CMK (cell line): ENCODE measurements at places on chromosomes 4 and X.
A peak's percentile ranks its signal among the peaks of the same experiment; 100 is the strongest.

GRCh38 chr4:102213031-102213430 lies 132.3 kb downstream of the SLC39A8 start:
- DNase-seq: no peak

GRCh38 chr4:188596021-188596420 lies 456.8 kb downstream of the TRIML1 start:
- no peak for DNase-seq

GRCh38 chr4:185779517-185779916 lies 32.5 kb downstream of the SORBS2 start:
- DNase-seq: no peak

GRCh38 chr4:158020734-158021346 lies 152.0 kb downstream of the GASK1B start:
- DNase-seq: no peak

DNA sequence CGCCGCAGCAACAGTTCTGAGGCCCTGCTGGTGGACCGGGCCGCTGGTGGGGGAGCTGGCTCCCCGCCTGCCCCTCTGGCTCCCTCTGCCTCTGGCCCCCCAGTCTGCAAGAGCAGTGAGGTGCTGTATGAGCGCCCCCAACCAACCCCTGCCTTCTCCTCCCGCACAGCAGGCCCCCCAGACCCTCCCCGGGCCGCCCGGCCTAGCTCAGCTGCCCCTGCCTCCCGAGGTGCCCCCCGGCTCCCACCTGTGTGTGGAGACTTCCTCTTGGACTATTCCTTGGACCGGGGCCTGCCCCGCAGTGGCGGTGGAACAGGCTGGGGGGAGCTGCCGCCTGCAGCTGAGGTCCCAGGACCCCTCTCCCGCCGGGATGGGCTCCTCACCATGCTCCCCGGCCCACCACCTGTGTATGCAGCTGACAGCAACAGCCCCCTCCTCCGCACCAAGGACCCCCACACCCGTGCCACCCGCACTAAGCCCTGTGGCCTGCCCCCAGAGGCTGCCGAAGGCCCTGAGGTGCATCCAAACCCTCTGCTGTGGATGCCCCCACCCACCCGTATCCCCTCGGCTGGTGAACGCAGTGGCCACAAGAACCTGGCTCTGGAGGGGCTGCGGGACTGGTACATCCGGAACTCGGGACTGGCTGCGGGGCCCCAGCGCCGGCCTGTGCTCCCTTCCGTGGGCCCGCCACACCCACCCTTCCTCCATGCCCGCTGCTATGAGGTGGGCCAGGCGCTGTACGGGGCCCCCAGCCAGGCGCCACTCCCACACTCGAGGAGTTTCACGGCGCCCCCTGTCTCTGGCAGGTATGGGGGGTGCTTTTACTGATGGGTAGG lies 6.3 kb downstream of the PRAF2 start:
- no peak for DNase-seq

DNA sequence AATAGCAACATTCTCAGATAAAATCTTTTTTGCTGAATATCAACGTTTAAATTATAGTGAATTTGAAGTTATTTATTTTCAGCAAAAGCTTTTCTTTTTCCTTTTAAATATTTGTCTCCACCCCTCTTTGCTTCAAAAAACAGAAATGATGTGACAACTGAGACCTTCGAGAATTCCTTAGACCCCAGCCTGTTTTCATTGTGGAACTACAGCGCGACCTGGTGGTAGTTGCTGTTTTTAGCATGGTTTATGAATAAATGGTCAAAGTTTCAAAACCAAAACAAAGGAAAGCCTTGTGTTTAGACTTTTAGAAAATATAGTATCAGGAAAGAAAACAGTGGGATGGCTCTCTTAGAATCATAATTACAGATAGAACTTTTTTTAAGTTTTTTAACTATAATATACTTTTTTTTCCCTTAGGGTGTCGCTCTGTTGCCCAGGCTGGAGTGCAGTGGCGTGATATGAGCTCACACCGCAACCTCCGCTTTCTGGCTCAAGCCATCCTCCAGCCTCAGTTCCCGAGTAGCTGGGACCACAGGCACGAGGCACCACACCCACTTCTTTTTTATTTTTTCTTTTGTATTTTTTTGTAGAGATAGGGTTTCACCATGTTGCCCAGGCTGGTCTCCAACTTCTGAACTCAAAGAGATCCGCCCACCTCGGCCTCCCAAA lies 26.8 kb upstream of the TMEM184C start:
- DNase-seq: no peak

DNA sequence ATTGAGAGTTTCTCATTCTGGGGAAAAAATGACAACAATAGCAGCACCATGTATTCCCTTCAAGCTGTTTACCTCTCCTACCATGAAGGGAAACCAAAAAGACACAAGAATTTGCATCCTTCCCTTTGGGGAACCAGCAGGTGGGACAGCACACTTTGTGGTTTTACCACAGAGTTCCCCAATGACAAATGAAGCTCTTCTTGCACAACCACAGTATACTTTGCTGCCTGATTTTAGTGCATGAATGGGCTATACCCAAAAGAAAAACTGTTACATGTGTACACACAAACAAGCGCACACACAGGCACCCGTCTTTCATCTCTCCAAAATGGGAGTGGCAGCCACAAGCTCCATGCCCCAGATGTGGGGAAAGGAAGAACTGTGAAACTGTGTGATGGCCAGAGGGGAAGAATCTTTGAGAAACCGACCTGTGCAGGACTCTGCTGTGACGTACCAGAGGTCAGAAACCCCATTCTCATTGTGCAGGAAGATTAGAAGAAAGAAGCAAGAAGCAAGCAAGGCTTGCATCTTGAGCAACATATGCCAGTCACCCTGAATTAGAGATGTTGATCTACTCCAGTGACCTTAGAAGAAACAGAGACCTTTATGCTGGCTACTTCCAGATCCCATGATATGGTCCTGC lies 2.7 kb upstream of the MAML3 start:
- DNase-seq: no peak

DNA sequence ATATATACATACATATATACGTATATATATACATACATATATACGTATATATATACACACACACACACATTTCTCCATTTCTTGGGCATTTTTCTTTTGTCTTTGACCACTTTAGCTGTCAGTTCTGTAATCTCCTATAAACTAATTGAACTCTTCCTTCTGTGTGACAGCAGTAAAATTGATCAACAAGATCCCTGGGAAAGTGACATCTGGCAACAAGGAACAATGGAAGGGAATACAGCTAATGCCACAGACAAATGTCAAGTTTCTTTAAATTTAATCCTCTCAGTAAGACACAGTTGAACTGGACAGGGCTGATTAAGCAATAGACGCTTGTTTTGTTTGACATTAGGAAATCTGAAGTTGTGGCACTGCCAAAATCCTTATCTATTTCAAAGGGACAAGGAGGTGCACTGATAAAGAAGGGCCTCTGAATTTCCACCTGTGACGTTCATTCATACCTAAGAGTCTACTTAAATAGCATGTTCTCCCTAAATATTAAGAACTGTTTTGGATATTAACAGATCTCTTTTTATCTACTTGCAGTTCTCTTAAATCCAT lies 126.9 kb downstream of the RNF150 start:
- DNase-seq: no peak

GRCh38 chr4:70533211-70533610 lies 14.8 kb downstream of the AMTN start:
- no peak for DNase-seq

DNA sequence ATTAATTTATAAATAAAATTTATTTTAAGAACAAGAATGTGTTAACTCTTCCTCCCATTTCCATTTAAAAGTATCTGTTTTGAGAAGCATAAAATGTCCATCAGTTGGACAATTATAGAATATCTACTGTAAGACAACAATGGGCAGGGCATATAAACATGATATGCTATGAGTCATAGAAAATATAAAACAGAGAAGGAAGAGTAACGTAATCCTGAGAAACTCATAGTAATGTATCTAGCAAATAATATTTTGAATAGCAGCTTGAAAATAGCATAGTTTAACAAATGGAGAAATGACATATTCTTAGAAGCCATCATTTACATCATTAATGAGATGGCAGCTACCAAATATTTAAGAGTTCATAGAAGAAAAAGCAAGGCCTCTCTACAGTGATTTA lies 820.3 kb upstream of the PCDH10 start:
- DNase-seq: no peak

GRCh38 chr4:79206660-79207059 lies 119.2 kb downstream of the NAA11 start:
- DNase-seq: no peak

DNA sequence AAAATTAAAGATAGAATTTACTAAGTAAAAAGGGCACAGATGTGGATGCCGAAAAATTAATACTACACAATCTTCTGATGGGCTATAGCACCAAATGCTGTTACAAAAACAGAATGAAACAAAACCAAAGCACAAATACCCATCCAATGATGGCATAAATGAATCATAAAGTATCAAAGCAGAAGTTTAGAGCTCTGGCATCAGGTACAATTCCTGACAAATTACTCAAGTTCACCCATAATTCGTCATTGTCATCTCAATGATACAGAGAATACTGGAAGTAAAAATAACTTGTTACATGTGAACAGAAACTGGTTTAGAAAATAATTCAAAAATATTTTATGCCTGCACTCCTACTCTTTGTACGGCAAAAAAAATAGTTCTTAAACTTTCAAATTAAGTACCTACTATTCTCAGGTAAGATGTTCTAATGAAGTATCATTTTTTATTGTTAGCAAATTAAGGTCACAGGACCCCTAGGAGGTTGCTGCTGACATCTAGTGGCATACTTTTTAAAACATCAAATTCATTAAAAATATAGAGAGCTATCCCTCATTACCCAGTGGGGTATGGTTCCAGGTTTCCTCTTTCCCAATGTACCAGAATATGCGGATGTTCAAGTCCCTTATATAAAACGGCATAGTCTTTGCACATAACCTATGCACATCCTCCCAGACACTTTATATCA lies 126.1 kb downstream of the INPP4B start:
- no peak for DNase-seq

- no peak for DNase-seq
These were observed 24.4 kb upstream of the CCNI start for GRCh38 chr4:77100234-77100633.

GRCh38 chr4:133147921-133148689 lies 989 bp upstream of the PCDH10 start:
- no peak for DNase-seq

DNA sequence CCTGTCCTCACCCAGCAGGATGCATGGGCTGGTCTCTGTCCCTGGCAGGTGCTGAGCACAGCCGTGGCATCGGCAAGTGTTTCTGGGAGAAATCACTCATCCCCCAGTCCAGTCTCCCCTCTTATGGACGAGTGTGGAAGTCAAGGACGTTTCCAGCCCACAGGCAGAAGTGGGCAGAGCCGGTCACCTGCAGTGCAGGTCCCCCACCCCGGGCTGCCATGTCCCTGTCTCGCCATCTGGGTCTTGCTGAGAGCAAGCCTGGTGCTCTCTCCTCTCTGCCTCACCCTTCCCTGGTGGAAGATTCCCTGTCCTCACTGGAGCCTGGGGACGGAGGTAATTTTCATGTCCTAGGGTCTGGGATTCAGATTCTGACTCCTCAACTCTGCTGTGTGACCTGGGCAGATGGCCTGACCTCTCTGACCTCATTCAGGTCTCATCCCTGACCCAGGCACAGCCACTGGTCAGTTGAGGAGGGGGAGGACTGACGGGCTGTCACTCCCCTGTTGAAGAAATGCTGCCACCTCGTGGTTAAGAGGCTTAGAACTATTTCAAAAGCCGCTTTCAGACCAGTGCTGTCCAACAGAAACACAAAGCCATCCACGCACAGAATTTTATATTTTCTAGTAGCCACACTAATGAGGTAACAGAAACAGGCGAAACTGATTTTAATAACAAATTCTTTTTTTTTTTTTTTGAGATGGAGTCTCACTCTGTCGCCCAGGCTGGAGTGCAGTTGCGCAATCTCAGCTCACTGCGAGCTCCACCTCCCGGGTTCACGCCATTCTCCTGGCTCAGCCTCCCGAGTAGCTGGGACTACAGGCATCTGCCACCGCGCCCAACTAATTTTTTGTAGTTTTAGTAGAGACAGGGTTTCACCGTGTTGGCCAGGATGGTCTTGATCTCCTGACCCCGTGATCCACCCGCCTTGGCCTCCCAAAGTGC lies 1.8 kb downstream of the CPZ start:
- peak; percentile 57 for DNase-seq

GRCh38 chrX:44224760-44225159 lies 118.7 kb downstream of the EFHC2 start:
- DNase-seq: no peak

DNA sequence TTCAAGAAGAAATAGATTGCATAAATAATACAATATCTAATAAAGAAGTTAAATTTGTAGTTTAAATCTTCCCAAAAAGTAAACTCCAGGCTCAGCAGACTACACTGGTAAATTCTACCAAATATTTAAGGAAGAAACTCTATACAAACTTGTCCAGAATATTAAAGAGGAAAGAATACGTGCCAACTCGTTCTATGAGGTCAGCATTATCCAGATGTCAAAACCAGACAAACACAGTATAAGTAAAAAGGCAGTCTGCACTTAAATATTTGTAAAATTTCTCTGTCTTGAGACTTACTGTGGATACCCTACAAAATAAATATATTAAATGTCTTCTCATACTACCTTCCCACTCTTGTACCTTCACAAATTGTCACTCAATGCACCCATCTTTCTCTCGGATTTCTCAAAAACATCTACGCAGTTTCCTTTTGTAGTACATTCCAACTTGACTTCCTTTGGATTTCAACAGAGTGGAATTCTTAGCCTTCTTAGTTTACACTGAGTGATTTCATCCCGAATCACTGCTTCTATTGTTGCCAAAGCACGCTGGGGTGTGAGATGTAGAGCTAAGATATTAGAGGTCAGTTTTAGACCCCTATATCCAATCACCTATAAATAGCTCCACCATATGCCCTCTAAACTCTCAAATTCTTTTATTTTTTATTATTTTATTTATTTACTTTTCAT lies 71.6 kb upstream of the MAB21L2 start:
- DNase-seq: no peak

- no peak for DNase-seq
These were observed 2.4 kb upstream of the GPR82 start for GRCh38 chrX:41721590-41721989.

GRCh38 chr4:99458911-99459447 lies 23.8 kb upstream of the ADH7 start:
- DNase-seq: no peak

DNA sequence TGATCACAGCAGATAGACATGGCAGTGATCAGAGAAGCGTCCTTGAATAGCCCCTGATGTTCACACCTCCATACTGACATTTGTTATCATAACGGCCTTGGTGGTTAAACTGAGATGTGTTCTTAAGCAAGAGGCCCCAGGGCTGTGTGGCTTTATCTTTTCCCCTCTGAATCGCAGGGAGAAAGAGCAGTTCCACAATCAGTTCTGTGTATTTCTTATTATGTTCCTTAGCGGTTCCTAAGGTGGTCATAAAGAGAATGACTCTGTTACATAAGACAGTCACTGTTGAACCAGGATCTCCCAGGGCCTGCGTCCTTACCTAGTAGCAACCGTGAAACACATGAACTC lies 52.8 kb upstream of the CBR4 start:
- no peak for DNase-seq

DNA sequence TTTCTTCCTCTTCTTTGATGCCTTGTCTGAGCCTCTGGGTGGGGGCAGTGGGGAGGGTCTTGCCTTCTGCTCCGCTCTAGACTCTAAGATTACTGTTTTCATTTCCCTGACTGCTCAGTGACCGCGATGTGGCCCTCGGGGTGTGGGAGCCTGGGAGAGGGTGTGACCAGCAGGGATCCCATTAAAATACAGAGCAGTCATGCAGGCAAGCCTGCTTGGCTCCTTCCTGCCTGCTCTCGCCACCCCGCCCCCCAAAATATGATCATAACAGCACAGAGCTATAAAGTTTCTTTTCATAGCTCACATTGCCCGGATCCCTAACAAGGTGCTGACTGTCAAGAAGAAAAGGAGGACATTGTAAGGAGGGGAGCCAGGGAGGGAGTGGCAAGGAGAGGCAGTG lies 332.9 kb downstream of the RAB28 start:
- DNase-seq: no peak
